ENCODE measurements at places on chromosomes 6 and 20.

- DNase-seq = peak; percentile 51
These were observed 12.0 kb downstream of the XRN2 start for GRCh38 chr20:21315138-21315537.

DNA sequence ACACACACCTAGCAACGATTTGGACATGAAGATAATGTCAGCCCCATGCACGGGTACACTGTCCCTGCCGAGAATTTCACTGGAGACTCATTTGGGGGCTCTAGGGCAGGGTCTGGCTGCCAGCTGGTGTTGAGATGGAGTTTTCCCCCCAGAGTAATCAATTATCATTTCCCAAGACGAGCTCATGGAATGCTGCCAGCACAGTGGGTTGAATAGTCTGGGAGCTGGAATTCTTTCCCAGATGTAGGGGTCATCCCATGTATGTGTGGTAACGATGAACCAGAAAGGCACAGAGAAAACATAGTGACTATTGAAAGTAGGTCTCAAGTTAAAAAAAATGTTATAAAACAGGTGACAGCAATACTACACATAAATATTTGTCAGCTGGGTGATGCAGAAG, 579.9 kb downstream of the MAFB start:
- DNase-seq = no peak

- DNase-seq = no peak
These were observed 2.4 kb downstream of the SLC22A23 start for GRCh38 chr6:3454273-3455010.

DNA sequence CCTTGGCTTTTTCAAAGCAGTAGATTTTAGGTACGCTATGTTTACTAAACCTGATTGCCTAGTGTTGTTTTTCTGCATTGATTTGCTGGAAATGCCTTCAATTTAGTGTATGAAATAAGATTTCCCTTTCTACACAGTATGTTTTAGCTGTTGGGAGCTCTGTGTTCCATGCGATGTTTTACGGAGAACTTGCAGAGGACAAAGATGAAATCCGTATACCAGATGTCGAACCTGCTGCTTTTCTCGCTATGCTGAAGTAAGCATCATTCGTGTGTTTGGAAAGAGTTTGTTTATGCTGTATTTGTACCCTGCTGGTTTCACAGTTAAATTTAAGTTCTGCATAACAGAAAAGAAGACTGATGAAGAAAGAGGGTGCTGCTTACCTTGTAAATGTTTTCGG, 1.9 kb downstream of the BTBD3 start:
- no peak for DNase-seq

DNA sequence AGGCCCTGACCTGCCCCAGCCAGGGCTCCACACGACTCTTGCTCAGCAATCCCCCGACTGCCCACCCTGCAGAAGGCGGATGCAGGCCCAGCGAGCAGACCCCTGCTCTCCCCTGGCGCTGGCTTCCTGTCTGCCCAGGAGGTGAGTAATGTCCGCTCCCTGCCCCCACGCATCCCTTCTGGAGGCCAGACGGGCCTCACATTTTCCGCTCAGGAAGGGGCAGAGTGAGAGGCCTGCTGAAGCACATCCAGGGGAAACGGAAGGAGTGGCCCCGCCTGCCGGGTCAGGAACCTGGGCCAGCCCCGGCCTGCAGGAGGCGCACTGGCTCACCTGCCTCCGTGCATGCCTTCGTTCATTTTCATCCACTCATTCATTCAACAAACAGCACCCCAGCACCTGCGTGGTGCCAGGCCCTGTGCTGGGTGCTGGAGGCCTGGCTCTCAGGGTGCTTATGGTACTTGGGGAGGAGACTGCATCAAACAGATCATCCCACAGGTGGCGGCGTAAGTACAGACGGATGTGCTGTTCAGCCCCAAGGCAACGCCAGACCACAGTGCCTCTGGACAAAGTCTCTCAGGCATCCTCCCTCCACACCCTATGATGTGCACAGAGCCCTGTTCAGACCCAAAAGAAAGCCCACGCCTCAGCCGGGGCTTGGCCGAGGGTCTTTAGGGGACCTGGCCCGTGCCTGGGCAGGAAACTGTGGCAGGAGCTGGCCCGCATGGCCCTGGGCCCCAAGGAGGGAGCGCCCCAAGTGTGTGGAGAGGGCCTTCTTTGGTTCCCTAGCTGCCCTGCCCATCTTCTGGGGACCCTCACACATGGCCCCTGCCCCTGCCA, 112.1 kb downstream of the ASXL1 start:
- peak; percentile 26 for DNase-seq

GRCh38 chr6:3473773-3474172, 16.9 kb upstream of the SLC22A23 start:
- no peak for DNase-seq

- no peak for DNase-seq
These were observed 57.3 kb upstream of the CNKSR3 start for GRCh38 chr6:154567695-154568220.

GRCh38 chr6:96157018-96157565, 141.3 kb downstream of the FUT9 start:
- DNase-seq = peak; percentile 23

DNA sequence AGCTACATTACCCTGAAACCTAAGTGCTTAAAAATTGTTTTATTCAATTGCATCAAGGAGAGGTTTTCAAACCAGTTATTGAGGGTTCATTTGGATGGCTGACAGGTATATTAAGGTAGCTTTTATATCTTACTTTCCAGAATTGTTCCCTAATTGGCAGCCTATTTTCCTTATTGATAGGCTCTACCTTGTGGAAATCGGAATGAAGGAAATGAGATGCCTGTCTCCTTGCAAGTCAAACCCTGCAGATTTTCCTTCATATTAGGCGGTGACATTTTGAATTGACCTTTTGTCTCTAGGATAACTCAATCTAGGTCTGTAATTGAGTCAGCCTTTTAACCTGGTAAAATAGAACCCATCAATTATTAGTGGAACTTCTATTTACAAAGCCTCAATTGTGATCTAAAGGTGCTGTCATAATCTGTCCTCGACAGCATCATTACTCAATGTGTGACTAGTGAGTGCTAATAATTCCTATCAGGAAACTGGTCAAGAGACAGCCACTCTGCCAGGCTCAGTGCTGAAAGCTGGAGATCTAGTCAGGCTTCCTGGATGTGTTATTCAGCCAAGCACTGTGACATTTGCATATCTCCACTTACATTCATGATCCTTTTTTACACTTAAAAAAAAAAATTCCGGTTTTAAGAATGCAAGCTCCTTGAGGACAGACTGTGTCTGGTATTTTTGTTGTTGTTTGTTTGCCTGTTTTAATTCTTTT, 20.1 kb downstream of the OPRM1 start:
- DNase-seq = peak; percentile 5

DNA sequence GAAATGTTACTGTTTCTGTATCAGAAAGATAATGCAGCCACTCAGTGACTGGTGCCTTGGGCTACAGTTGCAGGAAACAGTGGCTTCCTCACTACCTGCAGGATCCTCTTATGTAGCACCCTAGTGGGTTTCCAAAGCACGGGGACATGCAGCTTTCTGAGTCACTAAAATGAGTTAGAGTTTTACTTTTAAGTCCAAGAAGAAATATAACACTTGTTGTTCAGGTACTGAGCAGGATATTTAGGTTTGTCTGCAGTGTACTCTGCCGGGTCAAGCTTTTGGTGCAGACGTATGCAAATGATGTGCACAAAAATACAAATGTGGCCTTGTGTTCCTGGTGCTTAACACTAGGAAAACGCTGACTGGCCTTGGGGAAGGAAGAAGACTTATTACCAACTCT, 22.0 kb downstream of the ACSS1 start:
- no peak for DNase-seq

- no peak for DNase-seq
These were observed 14.4 kb downstream of the PTPRA start for GRCh38 chr20:2887715-2888114.

DNA sequence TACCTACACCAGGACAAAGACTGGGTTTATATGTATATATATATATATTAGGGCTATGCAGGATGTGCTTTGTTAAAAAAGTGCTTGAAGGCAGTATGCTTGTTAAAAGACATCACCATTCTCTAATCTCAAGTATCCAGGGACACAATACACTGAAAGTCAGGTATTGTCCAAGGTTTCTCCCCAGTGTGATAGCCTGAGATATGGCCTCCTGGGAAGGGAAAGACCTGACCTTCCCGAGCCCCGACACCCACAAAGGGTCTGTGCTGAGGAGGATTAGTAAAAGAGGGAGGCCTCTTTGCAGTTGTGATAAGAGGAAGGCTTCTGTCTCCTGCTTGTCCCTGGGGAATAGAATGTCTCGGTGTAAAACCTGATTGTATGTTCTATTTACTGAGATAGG, 156.9 kb downstream of the GPX5 start:
- DNase-seq = no peak

- no peak for DNase-seq
These were observed 17.3 kb upstream of the HLA-G start for GRCh38 chr6:29810371-29810770.

GRCh38 chr6:71582820-71583219, 294.2 kb downstream of the OGFRL1 start:
- DNase-seq = no peak

DNA sequence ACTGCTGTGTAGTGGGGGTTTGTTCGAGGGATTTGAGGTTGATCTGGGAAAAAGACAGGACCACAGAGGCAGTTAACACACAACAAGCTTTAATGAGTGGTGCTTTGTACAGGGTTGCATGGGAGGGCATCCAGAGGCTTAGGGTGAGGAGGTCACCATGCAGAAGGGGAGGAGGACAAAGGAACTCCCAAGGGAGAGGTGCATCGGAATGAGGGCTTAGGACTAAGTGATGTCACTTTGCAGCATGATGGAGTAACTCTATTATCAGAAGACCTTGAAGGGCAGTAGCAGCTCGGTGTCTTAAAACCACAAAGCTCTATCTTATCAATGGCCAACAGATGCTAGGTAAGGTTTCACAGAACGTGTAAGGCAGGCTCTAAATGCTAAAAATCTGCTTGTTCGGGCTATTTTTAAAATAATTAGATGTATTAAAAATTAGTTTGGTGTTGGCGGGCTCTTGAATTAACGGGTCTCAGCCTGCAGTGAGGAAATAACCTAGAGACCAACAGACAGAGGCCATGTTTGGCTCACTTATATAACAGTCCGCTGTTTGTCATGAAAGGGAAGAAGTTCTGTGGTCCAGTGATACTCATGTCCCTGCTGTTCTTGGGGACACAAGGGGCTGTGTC, 37.9 kb downstream of the MAN1A1 start:
- no peak for DNase-seq

GRCh38 chr6:47810885-47811284, 29.1 kb downstream of the OPN5 start:
- DNase-seq = no peak

DNA sequence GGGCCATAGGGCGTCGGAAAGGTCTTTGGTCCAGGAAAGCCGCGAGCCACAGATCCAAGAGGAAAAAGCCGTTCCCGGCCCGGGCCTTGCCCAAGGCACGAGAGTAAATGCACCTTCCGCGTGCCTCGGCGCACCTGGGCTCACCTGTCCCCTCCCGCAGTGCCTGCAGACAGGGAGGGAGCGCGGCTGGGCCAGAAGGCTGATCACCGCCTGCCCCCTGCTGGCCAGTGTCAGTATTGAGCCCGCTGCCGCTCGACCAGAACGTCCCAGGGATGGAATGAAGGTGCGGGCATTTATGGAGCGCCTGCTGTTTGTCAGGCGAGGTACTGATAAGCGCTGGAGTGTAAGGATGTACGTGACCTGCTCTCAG, 679 bp upstream of the LPIN3 start:
- DNase-seq = peak; percentile 88

GRCh38 chr6:118649918-118650581, 1.3 kb downstream of the CEP85L start:
- no peak for DNase-seq

- DNase-seq = no peak
These were observed 143.0 kb downstream of the FNDC1 start for GRCh38 chr6:159312206-159312605.

- no peak for DNase-seq
These were observed 79.2 kb upstream of the CD93 start for GRCh38 chr20:23165307-23165750.

DNA sequence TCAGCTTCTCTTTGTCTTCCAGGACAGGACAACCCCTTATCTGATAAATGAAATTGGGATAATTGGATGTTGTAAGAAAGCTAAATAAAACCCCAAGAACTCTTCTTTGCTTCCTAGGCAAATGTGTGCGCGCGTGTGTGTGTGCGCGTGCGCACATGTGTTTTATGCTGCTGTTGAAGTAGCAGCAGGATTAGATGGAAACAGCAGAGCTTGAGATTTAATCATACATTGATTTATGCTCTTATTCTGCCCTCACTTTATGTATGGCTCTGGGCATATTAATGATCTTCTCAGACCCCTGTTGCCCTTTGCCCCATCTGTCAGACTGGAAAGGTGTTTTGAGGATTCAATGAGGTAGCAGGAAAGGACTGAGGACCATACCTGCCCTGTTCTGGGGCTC, 324.0 kb upstream of the MAP3K7 start:
- DNase-seq = no peak

DNA sequence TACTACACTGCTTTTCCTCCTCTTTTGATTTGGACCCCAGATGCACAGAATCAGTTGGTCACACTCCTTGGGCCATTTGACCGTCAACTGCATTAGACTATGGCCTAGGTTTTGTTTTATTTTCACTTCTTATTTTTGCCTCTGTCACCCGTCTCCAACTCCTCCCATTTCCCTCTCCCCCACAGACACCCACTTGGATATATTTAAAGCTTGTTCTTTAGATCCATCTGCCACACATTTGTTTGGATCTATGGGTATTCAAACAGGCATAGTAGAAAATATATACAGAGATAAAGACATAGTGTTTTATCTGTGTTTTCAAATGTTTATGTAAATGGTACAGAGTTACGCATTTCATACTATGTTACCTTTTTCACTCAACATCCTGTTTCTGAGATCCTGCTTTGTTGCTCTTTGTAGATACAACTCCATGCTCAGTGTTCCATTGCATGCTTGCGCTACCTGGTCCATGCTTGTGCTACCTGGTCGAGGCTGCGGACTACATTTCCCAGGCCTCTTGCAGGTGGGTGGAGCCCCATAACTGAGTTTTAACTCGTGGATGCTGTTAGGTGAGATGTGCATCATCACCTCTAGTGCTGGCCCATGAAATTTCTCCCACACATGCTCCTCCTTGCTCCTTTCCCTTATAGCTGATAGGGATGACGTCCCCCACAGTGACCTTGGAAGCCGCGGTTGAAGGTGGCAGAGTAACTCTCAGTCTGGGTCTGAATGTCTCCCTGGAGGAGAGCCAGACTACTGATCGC, 11.5 kb upstream of the PREX1 start:
- DNase-seq = no peak

- no peak for DNase-seq
These were observed 593.9 kb downstream of the CD109 start for GRCh38 chr6:74289884-74290283.

- DNase-seq = peak; percentile 30
These were observed 112.6 kb downstream of the DCDC2 start for GRCh38 chr6:24245275-24245674.

- DNase-seq = no peak
These were observed 20.4 kb downstream of the RBM39 start for GRCh38 chr20:35721621-35722020.

- no peak for DNase-seq
These were observed 54.2 kb downstream of the HFE start for GRCh38 chr6:26141378-26141904.
